ENCODE measurements at places on chromosomes 5 and 9.
A peak's percentile ranks its signal among the peaks of the same experiment; 100 is the strongest.

DNA sequence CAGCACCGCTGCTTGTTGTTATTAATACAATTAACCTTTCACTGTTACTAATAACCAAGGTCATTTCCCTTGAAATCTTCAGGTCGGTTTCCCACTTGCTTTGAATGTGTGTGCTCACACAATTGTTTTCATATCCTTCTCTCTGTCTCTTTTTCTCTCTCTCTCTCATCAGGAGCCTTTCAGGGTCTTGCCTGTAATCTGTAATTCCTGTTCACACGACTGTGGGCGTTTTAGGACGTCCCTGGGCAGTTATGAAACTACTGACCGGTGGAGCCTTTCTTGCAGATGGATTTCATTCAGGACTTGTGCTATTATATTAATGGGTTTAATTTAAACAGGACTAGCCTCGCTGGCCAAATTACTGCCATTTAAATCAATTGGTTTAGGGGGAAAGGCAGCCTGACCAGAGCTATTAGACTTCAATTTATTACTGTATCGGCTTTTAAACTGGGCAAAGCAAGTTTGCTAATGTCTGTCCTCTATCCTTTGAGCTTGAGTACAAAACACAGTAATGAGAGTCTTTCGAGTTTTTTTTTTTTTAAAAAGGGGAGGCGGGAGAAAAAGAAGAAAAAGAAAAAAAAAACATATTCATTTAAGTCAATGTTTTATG, 316.0 kb upstream of the TLE4 start:
- no peak for DNase-seq

GRCh38 chr9:76687861-76688391, 76.3 kb upstream of the PCA3 start:
- no peak for DNase-seq

- DNase-seq = no peak
These were observed 710.4 kb upstream of the CTNND2 start for GRCh38 chr5:12614608-12615007.

- DNase-seq = no peak
These were observed 466.0 kb upstream of the ARRDC3 start for GRCh38 chr5:91849069-91849468.

- DNase-seq = peak; percentile 45
These were observed 680 bp upstream of the RFK start for GRCh38 chr9:76394960-76395252.

DNA sequence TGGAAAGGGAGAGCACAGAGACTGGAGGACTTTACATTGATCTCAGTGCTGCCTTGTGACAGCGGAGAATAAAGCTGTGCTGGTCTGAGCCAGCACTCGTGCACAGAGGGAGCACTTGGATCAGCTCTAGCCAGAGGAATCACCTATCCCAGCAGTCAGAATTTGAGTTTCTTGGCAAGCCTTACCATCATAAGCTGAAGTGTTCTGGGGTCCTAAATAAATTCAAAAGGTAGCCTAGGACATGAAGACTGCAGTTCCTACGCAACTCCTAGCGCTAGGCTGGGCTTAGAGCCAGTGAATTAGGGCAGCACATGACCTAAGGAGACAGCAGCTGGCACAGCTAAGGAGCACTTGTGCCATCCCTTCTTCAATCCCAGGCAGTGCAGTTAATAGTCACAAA, 119.5 kb downstream of the HMHB1 start:
- peak; percentile 30 for DNase-seq

DNA sequence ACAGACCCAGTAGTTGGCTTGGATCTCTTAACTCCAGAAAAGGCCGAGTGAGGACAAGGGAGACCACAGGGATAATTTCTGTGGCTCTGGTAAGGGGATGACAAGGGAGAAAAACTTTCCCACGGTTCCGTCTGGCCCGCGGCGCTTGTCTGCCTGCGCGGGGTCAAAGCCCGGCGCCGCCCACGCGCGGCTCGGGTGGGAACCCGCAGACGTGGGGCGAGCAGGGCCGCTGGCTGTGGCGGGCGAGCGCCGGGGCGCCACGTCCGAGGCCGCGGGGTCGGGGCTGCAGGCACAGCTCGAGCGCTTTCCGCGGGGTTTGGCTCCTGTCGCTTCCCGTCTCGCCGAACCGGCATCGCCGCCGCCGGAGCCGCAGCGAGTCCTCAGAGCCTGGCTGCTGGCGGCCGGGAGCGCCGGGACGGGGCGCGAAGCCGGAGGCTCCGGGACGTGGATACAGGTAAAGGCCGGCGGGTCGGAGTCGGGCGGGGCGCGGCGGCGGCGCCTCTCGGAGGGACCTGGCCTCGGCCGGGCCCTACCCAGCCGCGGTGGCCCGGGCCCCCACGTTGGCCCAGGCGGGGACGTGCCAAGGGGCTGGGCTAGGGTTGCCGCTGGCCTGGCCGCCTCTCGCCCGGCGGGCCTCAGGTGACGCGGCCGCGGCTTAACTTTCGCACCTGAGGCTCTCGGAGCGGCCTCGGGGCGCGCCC, at the start of gene RNF180:
Gene RNF180 (plus strand): TSS at position 344 of the 701 bp plus-strand sequence. CDS start 34,965 bp downstream, outside the sequence.
- DNase-seq = peak; percentile 56

DNA sequence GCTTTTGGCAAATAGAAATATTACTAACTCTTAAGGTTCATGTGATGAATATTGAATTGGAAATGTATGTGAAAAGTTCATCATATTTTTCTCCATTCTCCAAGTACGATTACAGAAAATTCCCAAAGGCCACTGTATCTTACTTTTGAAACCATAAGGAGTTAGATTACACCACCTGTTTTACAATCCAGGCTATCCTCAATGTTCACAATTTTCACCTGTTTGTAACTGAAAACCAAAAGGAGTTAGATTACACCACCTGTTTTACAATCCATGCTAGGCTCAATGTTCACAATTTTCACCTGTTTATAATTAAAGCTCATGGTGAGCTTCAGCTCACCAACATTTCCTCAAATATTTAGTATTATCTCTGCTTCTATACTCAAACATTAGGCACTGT, 188.0 kb downstream of the HCN1 start:
- no peak for DNase-seq

DNA sequence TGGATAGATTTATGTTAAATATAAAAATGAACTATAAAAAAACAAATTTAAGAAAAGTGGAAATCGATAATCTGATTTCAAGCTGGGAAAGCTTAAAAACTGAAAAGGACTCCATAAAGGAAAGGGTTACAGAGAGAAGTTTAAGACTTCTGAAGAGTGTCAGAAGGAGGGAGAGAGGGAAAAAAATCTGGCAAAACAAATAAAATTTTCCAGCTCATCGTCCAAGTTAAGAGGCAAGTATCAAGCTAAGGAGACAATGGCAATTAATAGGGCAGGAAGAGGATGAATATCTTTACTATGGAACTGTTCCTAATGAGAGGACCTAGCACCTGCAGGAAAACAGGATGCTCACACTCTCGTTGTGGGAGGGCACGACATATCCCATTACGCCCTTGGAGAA, 20.5 kb upstream of the HEXB start:
- no peak for DNase-seq

DNA sequence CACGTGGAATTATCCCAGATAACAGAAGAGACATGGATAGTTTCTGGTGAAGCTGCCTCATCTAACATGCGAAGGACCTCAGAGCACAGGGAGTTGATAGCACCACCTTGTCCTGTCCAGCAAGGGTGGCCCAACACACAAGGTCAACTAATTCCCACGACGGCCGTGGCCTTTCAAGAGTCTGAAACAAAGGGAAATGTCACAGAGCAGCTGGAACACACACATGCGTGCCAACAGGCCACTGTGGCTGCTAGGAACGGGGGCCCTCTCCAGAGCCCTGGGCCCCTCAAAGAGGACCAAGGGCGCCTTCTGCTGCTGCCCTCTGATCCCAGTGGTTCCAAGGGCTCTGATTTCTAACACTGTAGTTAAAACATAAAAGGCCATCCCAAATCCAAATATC, 50.7 kb downstream of the SECISBP2 start:
- DNase-seq = no peak

DNA sequence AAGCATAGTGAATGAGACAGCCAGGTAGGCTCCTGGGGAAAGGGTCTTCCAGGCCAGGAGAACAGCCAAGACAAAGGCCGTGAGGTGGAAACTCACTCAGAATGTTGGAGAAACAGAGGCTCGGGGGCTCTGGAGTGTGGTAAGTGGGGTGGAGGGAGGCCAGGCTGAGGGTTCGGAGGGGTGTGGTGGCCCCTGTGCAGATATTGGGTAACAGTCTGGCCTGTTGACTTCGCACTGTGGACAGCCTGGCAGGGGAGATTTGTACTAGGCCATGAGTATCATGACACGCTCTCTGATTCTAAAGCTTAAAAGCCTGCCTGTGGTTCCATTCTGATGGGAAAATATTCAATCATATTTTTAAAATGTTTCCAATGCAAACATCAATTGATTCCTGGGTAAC, 239.3 kb downstream of the GADD45G start:
- DNase-seq = no peak

- DNase-seq = no peak
These were observed 4.7 kb downstream of the URM1 start for GRCh38 chr9:128375865-128376264.

GRCh38 chr5:26579712-26580111, 458.7 kb downstream of the CDH9 start:
- no peak for DNase-seq

GRCh38 chr9:78196258-78196657, 39.6 kb upstream of the CEP78 start:
- DNase-seq = no peak

DNA sequence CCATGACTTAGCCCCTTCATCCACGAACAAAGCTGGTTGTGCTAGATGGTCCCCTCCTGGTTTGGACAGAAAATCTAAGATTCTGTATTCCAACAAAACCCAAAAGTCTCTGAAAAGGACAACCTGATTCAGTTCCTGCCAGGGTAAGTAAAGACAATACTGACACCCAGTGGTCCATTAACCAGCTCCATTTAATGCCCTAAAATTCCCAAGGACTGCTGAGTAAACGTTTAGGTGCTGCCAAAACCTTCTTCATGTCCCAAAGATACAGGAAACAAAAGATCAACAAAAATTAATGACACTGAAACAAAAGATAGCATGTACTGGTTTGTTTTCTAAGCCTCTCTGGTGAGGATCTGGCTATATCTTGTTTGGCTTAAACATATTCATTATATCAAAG, 25.3 kb upstream of the PPP1R2B start:
- DNase-seq = no peak

GRCh38 chr5:33834334-33834733, 57.5 kb downstream of the ADAMTS12 start:
- no peak for DNase-seq

DNA sequence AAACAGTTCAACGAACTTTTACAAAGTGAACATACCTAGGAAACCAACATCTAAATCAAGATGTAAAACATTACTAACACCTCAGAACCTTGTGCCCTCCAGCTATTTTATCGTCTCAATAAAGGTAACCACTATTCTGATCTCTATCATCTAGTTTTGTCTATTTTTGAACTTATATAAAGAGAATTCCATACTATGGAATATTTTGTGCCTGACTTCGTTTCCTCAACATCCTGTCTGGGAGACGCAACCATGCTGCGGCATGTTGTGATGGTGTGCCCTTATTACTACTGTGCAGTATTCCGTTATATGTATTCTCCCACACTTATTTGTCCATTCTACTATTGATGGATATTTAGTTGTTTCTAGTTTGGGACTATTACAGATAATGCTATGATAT, 99.2 kb downstream of the NR6A1 start:
- DNase-seq = no peak

DNA sequence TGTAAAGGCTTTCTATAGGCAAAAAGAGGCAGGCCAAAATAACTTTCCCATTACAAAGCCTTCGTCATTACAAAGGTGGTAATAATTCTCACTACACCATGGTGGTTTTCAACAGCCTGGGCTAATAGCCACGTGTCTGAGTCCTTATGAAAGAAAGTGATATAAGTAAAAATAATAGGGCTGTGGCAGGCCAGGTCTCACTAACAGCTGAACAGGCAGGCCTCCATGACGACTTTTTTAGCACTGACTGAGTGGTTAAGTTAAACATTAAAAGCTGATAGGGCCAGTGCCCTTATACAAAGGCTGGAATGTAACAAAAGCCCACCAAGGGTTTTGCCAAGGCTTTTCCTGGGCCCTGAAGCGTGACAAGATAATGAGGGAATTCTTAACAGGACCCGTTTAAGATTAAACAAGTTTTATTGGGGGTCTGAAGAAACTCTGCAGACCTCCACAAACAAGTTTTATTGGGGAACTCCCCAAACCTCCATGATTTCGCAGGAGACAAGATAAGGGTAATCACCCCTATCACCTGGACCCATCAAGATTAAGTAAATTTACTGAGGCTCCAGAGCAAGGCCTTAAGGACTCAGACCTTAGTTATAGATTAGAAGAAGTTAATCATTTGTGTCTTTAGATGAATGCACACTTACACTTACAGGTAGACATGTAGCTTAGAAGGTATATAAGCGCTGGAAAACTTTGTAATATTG, 412.9 kb downstream of the CHSY3 start:
- DNase-seq = no peak

- DNase-seq = no peak
These were observed 8.1 kb downstream of the FOXE1 start for GRCh38 chr9:97861148-97861475.

- DNase-seq = no peak
These were observed 184.6 kb downstream of the AUH start for GRCh38 chr9:91177081-91177480.

DNA sequence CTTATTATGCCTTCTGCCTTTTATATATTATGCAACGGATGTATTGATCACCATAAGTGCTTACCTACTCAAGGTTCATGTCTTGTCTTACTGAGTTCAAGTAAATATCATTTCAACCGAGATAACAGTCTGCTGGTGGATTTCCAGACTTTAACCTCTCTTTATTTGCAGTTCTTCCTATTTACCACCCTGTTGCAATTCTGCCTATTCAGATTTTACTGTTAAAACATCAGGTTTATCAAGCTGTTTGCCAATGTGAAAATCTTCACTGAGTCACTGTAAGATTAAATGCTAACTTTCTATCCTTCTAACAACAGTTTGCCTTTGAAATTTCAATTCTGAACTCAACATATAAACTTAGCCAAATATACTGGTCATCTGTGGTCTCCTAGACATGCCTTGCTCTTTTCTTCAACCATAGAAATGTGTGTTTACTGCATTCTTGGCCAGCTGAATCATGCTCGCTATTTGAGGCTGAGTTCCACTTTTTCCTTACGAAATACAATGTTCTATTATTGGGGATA, 471.7 kb upstream of the RORB start:
- DNase-seq = no peak

GRCh38 chr5:138648841-138649240, 73.6 kb upstream of the HSPA9 start:
- DNase-seq = no peak

DNA sequence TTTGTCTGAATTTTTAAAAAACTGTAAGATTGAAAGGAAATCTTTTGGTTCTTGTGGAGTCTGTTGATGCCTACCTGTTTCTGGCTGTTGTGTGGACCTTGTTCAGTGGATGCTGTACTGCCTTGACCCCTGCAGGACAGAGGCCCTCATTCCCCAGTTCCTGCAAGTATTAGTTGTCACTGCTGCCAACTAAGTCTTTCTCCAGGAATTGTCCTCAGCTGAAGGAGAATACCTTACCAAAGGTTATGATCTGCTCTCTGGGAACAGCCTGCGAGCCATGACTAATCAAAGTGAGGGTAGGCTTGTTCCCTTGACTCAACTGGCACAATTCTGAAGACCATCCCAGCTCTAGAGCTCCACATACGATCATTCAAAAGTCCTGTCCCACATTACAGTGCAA, 145.3 kb upstream of the FST start:
- DNase-seq = no peak

GRCh38 chr5:133433641-133434040, 178.7 kb downstream of the FSTL4 start:
- no peak for DNase-seq

All from anterior cingulate cortex (tissue), 58 donors.